ENCODE measurements at places on chromosomes 3 and 15.

DNA sequence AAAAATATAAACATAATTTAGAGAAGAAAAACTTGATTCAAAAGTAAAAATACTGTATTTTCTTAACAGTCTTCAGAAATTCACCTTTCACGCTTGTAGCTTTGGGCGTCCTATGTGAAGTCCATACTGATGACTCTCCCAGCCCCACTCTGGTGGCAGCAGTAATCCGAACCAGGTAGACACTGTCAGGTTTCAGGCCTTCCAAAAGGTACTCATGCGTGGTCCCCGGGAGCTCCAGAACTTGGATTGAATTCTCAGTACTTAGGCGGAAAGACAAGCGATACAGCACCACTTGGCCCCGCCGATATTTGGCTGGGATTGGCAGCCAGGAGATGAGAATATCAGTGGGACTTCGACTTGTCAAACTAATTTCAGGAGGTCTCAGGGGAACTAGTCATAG, 69.7 kb downstream of the PRTG start:
- no peak overlapping the region for H3K27ac ChIP-seq
- H3K4me1 ChIP-seq: no peaks in the 10 kb centered on the region
- peaks cover 6% of the 10 kb centered on the region for H3K27me3 ChIP-seq
- no peaks in the 10 kb centered on the region for H3K36me3 ChIP-seq
- no peak overlapping the region for H3K4me3 ChIP-seq
- no peak for DNase-seq

- peaks cover 10% of the 10 kb centered on the region for H3K27me3 ChIP-seq
- no peaks in the 10 kb centered on the region for H3K4me1 ChIP-seq
- H3K36me3 ChIP-seq: no peaks in the 10 kb centered on the region
- no peak for DNase-seq
Measured at GRCh38 chr3:100815583-100815982, 106.3 kb downstream of the TFG start.

- peaks cover 8% of the 10 kb centered on the region for H3K4me1 ChIP-seq
- H3K36me3 ChIP-seq: no peaks in the 10 kb centered on the region
- peaks cover 64% of the 10 kb centered on the region for H3K27me3 ChIP-seq
- H3K4me3 ChIP-seq: no peak overlapping the region
- no peak for DNase-seq
Measured at GRCh38 chr15:93071469-93071936, 17.5 kb downstream of the RGMA start.

GRCh38 chr3:68515237-68515636, 417.1 kb downstream of the TAFA4 start:
- H3K27me3 ChIP-seq: no peaks in the 10 kb centered on the region
- no peaks in the 10 kb centered on the region for H3K4me1 ChIP-seq
- no peak overlapping the region for H3K27ac ChIP-seq
- no peaks in the 10 kb centered on the region for H3K36me3 ChIP-seq

DNA sequence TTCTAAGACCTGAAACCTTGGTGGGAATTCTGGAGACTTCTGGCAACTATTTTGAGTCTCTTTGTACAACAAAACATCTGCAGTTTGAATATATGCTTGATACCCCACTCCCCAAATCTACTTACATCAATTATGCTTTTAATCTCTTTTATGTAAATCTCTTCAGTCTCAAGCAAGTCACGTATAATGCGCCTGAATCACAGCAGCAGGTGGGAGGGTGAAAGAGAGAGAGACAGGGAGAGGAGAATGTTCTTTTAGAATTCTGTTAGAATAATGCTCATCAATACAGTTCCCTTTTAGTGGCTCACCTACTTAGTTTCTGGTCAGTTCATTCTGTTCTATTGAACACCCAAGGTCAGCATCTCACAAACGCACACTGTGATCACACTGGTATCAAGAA, 22.2 kb upstream of the B3GNT5 start:
- no peak for DNase-seq
- H3K27ac ChIP-seq: no peak overlapping the region
- H3K36me3 ChIP-seq: no peaks in the 10 kb centered on the region
- no peak overlapping the region for H3K4me3 ChIP-seq

GRCh38 chr15:100650685-100651084, 48.3 kb downstream of the ASB7 start:
- no peak for DNase-seq
- H3K4me3 ChIP-seq: no peak overlapping the region
- H3K4me1 ChIP-seq: peaks cover 3% of the 10 kb centered on the region
- no peaks in the 10 kb centered on the region for H3K27me3 ChIP-seq
- H3K27ac ChIP-seq: no peak overlapping the region
- no peaks in the 10 kb centered on the region for H3K36me3 ChIP-seq

- no peak overlapping the region for H3K27ac ChIP-seq
- H3K4me1 ChIP-seq: no peaks in the 10 kb centered on the region
- no peaks in the 10 kb centered on the region for H3K36me3 ChIP-seq
- H3K4me3 ChIP-seq: no peak overlapping the region
- no peak for DNase-seq
Measured at GRCh38 chr15:25248583-25249235, 190.1 kb downstream of the UBE3A start.

GRCh38 chr3:170144437-170144843, 37.1 kb downstream of the PHC3 start:
- no peak overlapping the region for H3K4me3 ChIP-seq
- H3K4me1 ChIP-seq: peaks cover 11% of the 10 kb centered on the region
- H3K27ac ChIP-seq: peak overlapping the region; percentile 60
- peaks cover 17% of the 10 kb centered on the region for H3K36me3 ChIP-seq

GRCh38 chr3:131789188-131789587, 245.6 kb downstream of the CPNE4 start:
- no peaks in the 10 kb centered on the region for H3K4me1 ChIP-seq
- H3K36me3 ChIP-seq: no peaks in the 10 kb centered on the region
- no peak overlapping the region for H3K27ac ChIP-seq
- no peak for DNase-seq
- H3K27me3 ChIP-seq: peaks cover 10% of the 10 kb centered on the region
- H3K4me3 ChIP-seq: no peak overlapping the region

GRCh38 chr3:42173307-42173706, 82.2 kb downstream of the TRAK1 start:
- H3K27ac ChIP-seq: peak overlapping the region; percentile 77
- peaks cover 3% of the 10 kb centered on the region for H3K36me3 ChIP-seq
- H3K4me3 ChIP-seq: no peak overlapping the region
- H3K4me1 ChIP-seq: peaks cover 18% of the 10 kb centered on the region
- no peak for DNase-seq

DNA sequence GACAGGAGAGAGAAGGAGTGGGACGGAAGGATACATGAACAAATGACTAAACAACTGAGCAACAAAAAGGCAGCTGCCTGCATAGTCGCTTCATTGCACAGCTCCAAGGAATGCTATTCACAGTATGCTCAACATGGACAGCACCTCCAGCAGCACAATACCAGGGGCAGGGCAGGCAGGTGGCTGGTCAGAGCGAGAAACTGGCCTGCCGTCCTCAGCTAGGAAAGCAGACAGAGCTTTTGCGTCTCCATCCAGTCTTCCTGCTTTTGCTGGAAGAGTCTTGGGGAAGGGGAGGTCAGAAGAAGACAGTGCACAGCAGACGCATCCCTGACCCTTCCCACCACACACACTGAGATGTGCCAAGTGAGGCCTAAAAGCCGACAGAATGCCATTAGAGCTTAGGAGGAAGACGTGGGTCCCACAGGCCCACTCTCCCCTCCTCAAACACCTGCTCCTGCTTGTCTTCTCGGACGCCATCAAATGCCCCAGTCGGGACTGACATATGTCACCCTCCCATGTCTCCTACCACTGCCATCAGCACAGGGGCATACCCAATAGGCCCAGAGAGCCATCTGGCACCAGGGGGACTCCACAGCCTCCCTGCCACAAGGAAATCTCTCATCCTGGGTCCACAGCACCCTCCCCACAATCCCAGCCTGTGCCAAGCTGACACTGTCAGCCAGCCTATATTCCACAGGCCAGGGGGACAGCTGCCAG, 3.9 kb downstream of the RAB6B start:
- H3K27ac ChIP-seq: no peak overlapping the region
- H3K4me1 ChIP-seq: no peaks in the 10 kb centered on the region
- DNase-seq: no peak
- H3K27me3 ChIP-seq: peaks cover 45% of the 10 kb centered on the region

GRCh38 chr3:59692117-59692516, 642.3 kb upstream of the CFAP20DC start:
- no peaks in the 10 kb centered on the region for H3K27me3 ChIP-seq
- H3K4me1 ChIP-seq: no peaks in the 10 kb centered on the region
- H3K27ac ChIP-seq: no peak overlapping the region
- H3K36me3 ChIP-seq: no peaks in the 10 kb centered on the region
- no peak overlapping the region for H3K4me3 ChIP-seq

DNA sequence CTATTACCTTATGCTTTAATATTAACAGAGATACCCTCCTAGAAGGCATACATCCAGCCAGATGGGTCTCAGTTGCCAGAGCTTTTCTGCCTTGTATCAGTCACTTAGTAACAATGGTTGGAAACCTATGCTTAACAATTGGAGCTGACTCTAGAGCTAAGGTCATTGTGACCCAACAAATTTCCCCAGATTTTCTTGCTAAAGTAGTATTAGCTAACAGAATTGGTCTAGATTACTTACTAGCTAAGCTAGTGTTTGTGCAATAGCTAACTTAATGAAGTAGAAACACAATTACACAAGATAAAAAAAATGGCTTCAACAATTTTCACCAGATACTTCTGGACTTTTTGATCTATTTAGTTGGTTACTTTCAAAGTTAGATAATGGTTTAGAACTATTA, 236.9 kb downstream of the NSUN3 start:
- no peaks in the 10 kb centered on the region for H3K4me1 ChIP-seq
- H3K27me3 ChIP-seq: peaks cover 6% of the 10 kb centered on the region
- H3K4me3 ChIP-seq: no peak overlapping the region
- H3K36me3 ChIP-seq: no peaks in the 10 kb centered on the region
- H3K27ac ChIP-seq: no peak overlapping the region

DNA sequence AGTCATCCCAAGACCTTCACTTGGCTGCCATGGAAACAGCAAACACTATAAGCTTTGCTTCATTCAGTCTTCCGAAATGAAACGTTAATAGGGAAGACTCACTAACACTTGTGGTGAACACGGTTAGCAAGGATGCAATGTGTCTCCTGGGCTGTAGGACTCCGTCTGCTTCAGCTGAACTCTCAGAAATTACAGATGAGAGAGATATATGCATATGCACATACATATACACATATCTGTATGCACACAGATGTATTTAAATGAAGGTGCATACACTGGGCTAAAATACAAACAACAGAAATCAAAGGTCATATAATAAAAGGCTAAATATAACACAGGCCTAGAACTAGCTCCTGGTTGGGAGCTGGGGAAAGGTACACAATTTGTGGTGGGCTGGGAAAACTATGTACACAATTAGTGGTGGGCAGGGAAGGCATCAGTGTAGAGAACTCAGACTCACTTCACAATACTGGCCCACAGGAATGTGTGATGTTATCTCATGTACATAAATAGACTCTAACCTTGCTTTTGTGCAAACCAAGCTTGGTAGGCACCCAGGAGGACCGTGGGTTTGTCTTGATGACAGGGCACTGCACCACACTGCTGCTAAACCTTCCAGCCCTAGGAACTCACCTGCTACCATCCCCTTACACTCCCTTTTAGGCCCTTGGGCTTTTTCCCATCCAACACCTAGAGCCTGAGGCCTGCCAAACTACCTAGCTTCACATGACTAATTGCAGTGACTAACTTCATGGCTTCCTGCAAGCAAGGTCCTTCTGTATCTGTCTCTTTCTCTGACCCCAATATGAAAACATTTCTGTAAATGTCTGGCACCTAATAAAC, 873.1 kb downstream of the NSUN3 start:
- H3K4me3 ChIP-seq: no peak overlapping the region
- H3K36me3 ChIP-seq: no peaks in the 10 kb centered on the region
- H3K27ac ChIP-seq: no peak overlapping the region
- no peaks in the 10 kb centered on the region for H3K4me1 ChIP-seq
- no peaks in the 10 kb centered on the region for H3K27me3 ChIP-seq

- no peak for DNase-seq
- peaks cover 17% of the 10 kb centered on the region for H3K27me3 ChIP-seq
- no peak overlapping the region for H3K4me3 ChIP-seq
Measured at GRCh38 chr3:126518779-126519177, 1.2 kb upstream of the UROC1 start.

DNA sequence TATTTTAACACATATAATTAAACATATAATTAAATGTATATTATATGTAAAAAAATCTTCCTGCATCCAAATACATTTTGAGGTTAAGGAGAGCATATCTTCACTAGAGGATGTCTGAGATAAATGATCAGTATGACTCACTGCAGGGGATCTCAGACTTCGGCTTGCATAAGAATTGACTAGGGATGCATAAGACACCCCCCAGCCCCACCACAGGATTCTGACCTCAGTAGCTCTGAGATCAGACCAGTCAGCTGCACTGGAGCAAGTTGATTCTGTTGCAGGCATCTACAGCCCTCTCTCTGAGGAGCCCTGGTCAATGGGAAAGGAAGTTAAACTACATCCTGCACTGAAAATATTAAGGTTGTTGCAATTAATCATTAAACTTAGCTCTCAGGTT, 29.0 kb upstream of the TBC1D21 start:
- no peak overlapping the region for H3K4me3 ChIP-seq
- no peak overlapping the region for H3K27ac ChIP-seq
- no peaks in the 10 kb centered on the region for H3K4me1 ChIP-seq
- H3K27me3 ChIP-seq: peaks cover 14% of the 10 kb centered on the region
- no peak for DNase-seq
- no peaks in the 10 kb centered on the region for H3K36me3 ChIP-seq

GRCh38 chr3:12413721-12414255, 70.5 kb upstream of the TSEN2 start:
- no peaks in the 10 kb centered on the region for H3K36me3 ChIP-seq
- H3K27ac ChIP-seq: no peak overlapping the region
- DNase-seq: no peak
- H3K4me3 ChIP-seq: no peak overlapping the region

DNA sequence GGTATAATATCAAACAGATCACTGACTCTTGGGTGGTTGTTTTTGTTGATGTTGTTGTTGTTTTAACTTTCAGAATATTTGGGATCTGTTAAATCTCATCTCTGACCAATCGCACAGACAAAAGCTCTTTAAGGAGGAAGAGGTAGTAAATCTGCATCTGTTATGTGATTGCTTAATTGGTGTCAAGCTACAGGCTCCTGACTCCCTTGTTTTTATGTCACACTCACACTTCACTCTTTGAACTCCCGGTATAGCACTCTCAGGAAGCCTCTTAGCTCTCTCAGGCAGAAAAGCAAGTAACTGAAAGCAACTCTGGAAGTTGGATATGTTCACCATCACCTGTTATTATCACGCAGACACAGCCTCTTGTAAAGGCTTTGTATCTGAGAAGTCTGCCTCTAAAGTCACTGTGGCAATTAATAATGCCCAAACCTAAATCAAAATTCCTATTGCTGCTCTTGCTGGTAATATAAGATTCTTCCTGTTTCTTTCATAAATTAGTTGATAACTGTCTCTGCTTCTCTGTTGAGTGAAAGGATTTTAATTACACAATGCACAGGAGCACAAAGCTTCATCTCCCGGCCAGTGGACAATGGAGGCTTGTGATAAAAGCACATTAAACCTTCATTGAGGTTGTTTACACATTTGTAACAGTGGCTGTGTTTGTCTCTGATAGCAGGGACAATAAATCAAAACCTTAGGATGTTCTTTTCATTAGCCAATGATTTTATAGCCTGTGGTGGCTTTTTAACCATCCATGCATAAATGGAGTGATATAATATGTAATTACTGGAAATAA, 576.7 kb downstream of the MFSD1 start:
- H3K4me1 ChIP-seq: no peaks in the 10 kb centered on the region
- no peak overlapping the region for H3K4me3 ChIP-seq
- H3K27me3 ChIP-seq: no peaks in the 10 kb centered on the region
- no peak for DNase-seq

GRCh38 chr3:133393691-133394474, 6.0 kb upstream of the BFSP2 start:
- peaks cover 3% of the 10 kb centered on the region for H3K36me3 ChIP-seq
- peaks cover 3% of the 10 kb centered on the region for H3K4me1 ChIP-seq
- DNase-seq: no peak

All from activated naive CD8-positive, alpha-beta T cell treated with anti-CD3 and anti-CD28 coated beads for 36 hours (primary cell).